ENCODE measurements at places on chromosomes 6 and 20.

GRCh38 chr6:161128680-161129196, 137.2 kb downstream of the MAP3K4 start:
- DNase-seq, result peak; percentile 50

DNA sequence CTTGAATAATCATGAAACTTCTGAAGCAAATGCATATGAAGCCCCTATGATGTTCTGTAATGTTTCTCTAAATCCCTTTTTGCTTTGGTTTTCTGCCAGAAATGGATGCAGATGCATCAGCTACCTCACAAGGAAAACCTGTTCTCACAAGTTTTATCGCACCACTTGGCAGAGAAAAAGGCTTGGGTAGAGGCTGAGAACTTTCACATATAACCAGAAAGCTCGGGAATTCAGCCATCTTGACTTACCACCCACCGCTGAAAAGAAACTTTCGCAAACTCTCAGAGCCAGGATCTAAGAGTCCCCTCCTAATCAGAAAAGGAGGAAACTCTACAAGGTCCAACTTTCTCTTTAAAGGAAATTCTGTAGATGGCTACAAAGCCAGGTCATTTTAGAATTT, 36.2 kb upstream of the ADTRP start:
- no peak for DNase-seq

DNA sequence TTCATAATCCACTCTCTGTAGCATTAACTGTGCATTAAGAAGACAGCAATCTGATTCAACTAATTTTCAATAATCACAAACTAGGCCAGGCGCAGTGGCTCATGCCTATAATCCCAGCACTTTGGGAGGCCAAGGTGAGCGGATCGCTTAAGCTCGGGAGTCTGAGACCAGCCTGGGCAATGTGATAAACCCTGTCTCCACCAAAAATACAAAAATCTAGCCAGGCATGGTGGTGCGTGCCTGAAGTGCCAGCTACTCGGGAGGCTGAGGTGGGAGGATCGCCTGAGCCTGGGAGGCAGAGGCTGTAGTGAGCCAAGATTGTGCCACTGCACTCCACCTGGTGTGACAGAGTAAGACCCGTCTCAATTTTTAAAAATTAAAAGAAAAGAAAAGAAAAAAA, 29.5 kb downstream of the SERPINB9 start:
- DNase-seq, result no peak

GRCh38 chr6:37547564-37548061, 47.9 kb upstream of the CCDC167 start:
- DNase-seq, result no peak

- DNase-seq, result no peak
These were observed 7.3 kb downstream of the CCDC167 start for GRCh38 chr6:37492236-37492972.

DNA sequence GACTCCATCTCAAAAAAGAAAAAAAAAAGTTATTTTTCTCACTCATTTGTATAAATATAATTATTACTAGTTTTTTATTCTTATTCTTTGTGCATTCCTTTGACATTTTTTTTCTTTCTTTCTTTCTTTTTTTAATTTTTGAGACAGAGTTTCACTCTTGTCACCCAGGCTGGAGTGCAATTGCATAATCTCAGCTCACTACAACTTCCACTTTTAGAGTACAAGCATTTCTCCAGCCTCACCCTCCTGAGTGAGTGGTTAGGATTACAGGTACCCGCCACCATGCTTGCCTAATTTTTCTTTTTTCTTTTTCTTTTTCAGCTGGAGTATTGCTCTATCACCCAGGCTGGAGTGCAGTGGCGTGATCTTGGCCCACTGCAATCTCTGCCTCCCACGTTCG, 51.4 kb upstream of the JARID2 start:
- DNase-seq, result no peak

DNA sequence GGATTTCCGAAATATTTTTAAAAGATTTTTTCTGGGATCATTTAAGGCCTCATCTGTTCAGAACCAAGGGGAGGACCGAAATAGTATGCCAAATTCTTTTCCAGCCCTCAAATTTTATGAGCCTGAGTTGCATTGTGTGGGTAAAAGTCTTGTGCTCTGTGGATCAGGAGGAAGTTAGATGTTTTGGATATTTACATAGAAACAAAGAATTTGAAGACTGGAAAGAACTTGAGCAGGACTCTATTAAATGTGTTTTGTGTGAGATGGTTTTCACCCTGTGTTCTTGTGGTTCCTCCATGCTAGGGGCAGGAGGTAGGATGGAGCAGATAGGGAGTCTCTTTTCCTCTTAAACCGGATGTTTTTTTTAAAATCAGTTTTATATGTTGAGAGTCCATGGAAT, 329.1 kb downstream of the LAMA2 start:
- DNase-seq, result no peak

GRCh38 chr6:130671119-130671518, 156.1 kb upstream of the SMLR1 start:
- DNase-seq, result no peak

DNA sequence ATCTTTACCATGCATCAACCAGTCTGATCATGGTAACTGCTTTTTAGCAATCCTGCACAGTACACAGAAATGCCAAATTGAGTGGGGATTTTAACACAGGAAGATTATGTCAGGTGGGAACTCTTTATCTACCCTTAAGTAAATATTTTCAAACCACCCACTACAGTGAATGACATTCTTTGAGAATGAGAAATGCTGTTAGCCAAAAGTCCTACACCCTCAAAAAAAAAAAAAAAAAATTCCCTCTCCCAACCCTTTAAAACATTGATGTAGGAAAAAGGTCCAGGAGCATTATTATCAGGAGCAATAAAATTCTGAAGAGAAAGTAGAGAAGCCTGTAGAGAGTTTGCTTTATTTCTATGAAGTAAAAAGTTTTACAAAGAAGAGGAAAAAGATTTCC, 307.2 kb upstream of the THEMIS start:
- DNase-seq, result no peak

DNA sequence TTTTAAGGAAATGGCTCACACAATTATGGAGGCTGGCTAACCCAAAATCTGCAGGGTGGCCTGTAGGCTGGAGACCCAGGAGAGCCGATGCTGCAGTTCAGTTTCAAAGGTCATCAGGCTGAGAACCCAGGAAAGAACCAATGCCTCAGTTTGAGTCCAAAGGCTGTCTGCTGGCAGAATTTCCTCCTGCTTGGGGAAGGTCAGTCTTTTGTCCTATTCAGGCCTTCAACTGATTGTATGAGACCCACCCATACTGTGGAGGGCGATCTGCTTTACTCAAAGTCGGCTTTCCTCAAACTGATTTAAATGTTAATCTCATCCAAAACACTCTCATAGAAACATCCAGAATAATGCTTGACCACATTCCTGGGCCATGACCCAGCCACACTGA, 189.7 kb upstream of the CDYL start:
- DNase-seq, result no peak

GRCh38 chr6:111562246-111562645, 43.4 kb downstream of the TRAF3IP2 start:
- no peak for DNase-seq

DNA sequence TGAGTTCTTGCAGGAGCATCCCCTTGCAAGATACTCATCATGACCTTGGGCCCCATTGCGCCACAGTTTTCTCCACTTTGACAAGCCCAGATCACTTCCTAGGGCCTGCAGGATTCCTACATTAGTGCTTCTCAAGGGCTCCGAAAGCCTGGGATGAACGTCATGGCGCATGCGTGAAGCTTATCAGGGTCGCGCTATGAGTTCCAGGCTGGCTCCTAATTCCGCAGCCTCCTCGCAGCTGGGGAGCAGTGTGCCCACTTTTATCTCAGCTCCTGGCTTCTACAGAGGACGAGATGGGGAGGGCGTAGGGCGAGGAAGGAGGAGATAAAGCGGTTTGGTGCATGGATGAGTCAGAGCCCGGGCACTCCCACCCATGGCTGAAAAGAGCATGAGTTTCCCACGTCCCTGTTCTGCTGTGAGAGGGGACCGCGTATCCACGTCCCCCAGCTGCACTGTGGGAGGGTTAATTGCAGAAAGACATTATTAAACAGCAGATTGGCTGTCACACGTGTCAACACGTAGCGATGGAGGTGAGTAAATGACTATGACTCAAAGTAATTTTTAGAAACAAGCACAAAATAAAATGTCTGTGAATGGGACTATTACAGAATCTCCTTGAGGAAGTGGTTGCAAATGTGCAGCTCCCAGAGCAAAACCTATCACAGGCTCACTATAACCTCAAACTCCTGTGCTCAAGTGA, 72.9 kb upstream of the DSP start:
- DNase-seq, result no peak

- DNase-seq, result no peak
These were observed 39.7 kb downstream of the SLC2A10 start for GRCh38 chr20:46749147-46749546.

GRCh38 chr6:150932996-150933395, 67.5 kb downstream of the MTHFD1L start:
- DNase-seq, result no peak

DNA sequence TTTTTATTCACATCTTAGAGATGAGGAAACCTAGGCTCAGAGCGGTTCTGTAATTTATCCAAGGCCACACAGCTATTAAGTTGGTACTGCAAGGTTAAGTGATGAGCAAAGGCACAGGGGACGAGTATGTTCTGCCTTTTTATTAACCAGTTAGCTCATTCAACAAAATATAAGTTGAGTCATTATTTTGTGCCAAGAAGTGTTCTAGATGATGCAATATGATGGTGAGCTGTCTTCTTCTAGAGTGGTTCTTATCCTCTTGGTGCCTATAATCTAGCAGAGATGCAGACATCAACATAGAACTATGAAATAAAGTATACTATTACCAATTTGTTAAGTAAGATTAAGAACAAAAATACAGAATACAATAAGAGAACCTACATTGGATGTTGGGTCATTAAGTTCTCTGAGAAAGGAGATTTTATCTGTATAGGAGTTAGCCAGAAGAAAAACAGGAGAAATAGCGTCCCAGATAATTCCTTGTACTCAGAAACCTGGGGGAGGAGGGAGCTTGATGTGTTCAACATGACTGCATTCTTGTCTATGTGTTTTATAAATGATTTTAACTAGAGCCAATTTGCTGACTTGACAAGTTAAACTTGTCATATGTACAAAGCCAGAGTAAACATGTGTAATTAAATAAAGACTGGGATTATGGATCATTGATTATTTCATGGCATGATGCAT, 122.3 kb downstream of the TBXT start:
- DNase-seq, result no peak

GRCh38 chr20:18377896-18378481, 88.8 kb downstream of the DZANK1 start:
- DNase-seq, result no peak

DNA sequence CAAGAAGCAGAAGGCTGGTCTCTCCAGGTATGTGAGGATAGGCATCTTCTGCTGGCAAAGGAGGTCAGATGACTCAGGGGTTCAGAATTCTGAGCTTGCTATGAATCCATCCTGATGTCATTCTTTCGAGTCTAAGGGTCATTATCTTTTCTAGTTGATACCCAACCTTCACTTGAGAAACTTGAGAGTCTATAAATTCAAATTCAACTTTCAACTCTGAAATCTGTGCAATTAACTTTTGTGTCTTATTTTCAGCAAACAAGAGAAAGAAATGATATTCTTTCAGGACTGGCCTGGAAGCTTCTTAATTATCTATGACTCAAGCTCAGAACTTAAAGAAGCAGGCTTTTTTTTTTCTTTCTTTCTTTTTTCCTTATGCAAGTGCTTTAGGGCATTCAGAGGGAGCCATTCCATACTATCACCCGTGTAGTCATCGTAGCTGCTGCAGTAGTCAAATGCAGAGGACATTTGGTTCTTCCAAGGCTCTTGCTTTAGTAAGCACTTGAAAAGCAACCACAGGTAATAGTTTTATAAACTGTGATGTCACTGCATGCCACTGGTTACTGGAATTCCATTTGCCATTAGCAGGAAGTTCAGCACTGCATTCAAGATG, 93.0 kb downstream of the ADTRP start:
- DNase-seq, result no peak

DNA sequence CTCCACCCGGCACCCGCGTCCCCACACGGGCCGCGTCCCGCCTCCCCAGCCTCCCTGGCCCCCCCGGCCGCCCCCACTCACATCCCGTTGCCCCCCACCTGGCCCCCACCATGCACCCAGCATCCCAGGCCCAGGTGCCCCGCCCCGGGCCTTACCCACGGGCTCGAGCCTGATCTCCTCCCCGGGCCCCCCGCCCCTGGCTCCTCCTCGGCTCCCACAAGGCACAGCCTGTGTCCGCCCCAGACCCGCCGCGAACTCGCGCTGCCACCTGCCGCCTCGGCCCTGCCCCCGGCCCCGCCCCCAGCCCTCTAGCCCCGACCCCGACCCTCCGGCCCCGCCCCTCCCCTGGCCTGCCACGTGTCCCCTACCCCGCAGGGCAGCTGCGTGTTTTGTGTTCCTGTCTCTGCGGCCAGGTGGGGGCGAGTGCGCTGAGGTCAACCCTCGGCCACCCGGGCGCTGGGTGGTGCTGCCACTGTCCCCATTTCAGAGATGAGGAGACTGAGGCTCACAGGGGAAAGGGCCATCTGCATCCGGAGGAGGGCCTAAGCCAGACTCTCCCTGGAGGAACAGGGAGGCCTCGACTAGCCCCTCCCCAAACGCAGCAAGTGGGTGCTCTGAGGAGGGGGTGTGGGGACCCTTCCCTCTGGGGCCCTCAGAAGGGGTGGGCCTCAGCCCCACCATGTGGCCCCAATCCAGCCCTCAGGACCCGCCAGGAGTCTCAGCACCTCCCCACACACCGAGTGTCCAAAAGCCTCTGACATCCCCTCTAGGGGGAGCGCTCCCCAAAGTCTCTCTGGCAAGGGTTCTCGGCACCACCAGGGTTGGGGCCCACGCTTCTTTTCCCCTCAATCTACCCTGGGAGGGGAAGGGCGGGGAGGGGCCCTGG, 99.8 kb downstream of the TAF4 start:
- DNase-seq, result no peak

DNA sequence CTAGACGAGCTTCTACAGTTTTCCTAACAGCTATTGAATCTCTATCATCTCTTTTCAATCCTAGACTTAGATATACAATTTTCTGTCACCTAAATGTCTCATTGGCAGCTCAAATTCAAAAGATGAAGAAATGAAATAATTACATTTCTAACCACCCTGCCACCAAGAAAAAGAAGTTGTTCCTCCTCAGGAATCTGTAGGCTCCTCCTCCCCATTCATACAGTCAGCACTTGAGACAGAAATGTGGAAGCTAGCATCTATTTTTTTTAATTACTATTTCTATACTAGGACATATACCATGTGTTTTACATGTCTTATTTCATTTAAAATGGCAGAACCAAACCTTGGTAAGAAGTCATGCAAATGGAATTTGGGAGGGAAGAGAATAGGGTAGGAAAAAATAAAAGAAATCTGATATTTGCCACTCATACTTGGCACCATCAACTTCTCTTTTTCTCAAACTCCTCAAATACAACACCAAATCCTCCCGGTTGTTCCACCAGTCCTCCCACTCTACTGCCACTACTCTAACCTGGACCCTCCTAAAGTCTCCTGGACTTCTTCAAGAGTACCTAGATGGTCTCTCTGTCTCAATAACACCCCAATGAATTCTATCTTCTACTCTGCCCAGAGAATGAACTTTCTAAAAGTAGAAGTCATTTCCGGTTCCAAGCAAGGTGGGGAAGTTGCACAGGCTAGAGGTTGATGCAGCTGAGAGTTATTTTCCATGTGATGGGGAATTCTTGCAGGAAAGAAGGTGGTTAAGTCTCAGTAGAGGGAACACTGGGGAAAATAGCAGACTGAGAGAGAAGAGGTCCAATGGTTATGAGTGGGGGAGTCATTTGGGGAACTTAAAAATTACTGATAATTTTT, 54.1 kb downstream of the ATXN1 start:
- no peak for DNase-seq
